ENCODE measurements at places on chromosomes 3 and 15.

DNA sequence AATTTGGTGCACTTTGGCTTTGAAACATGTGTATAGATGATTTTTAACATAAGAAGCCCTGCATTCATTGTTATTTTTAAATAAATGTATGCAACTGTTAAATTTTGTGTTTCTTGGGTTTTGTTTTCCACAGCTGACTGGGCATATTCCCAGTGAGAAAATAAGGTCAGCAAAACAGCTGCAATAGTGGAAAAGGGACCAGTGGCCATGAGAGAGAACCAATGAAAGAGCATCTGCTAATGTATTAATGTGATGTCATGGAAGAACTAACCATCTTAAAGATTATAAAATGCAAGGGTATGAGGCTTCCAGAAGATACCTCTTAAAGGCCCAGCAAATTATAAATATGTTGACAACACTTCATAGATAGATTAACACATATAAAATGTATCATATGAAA is 31.0 kb upstream of the KBTBD12 start:
- no peak for DNase-seq

- DNase-seq, result no peak
These were observed 1.8 kb downstream of the LIMD1 start for GRCh38 chr3:45596290-45596791.

DNA sequence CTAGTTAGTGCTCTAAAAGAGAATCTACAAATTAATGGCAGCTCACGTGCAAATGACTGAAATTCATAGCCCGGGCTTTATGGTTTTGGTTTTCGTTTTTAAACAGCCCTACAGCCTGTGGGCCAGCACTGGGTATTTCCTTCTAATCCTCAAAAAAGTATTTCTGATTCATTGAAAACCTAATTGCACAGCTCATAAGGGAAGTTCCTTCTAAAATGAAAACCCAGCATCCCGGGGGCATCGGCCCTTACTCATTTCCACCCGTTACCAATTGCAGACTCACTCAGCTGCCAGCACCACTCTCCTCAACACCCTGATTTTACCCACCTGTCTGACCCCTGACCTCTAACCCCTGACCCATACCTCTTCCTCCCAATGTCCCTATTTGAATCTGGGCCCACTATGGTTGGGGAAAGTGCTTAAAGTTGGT is 59.5 kb upstream of the ZNF148 start:
- DNase-seq, result no peak

GRCh38 chr3:196559826-196560225 is 8.5 kb downstream of the WDR53 start:
- DNase-seq, result no peak

DNA sequence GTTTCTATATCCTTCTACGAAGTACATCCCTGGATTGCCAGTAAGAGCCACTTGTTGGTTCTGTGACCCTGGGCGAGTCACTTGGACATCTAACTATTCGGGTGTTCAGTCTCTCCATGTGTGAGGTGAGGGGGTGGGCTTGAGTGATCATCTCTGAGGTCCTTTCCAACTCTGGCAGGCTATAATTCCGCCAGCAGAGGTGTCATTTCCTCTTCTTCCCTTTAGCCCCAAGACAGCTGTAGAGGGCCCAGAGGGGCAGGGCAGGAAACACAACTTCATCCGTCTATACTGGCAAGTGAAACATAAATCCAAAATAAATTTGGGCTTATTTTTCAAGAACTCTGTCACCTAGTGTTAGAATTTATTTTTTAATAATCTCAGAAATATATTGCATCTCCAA is 38.1 kb downstream of the C2CD4A start:
- no peak for DNase-seq

GRCh38 chr3:2655229-2655701 is 454.9 kb downstream of the IL5RA start:
- DNase-seq, result no peak

GRCh38 chr15:77528290-77528967 is 104.3 kb downstream of the LINGO1 start:
- no peak for DNase-seq

- no peak for DNase-seq
These were observed 21.7 kb upstream of the PLSCR1 start for GRCh38 chr3:146566138-146566537.

DNA sequence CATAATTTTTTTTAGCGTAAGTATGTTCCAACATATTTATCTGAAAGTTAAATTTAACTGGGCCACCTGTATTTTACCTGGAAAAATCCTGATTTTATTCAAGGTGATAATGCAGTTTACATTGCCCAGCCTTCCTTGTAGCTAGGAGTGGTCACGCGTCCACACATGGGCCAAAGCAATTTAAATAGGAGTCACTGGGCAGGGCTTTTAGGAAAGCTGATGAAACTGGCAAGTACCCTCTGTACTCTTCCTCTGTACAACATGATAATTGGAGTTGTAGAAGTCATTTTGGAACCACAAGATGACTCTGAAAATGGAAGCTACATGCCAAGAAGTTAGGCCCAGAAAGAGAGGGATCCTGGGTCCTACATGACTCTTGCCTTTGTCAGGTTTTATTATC is 9.5 kb downstream of the BTD start:
- no peak for DNase-seq

DNA sequence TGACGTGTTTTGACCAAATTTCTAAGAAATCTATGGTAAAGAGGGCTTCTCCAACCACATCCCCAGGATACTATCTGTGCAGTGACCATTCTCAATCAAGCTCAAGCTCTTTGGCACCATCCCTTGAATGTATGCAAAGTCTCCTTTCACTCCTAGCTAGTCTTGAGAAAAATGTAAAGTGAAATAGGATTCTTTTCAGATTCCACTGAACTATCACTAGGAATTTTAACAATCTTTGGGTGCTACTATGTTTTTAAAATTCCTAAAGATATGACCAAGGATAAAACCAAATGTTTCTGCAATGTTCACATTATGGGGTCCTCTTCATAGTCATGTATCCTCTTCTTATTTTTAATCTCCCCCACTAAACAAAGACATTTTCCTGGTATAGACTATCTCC is 107.8 kb downstream of the TMCO5A start:
- no peak for DNase-seq

DNA sequence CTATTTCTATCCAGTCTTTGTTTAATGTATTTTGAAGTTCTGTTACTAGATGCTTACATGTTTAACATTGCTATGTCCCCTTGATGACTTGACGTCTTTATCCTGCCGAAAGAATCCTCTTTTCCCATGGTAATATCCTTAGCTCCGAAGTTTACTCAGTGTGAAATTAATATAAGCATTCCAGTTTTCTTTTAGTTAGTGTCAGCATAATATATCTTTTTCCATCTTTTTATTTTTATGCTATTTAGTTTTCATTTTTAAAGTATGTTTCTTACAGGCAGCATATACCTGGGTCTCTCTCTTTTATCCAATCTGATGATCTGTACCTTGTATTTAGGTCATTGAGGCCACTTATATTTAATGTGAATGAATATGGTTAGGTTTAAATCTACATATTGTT is 39.1 kb upstream of the MEF2A start:
- DNase-seq, result no peak

DNA sequence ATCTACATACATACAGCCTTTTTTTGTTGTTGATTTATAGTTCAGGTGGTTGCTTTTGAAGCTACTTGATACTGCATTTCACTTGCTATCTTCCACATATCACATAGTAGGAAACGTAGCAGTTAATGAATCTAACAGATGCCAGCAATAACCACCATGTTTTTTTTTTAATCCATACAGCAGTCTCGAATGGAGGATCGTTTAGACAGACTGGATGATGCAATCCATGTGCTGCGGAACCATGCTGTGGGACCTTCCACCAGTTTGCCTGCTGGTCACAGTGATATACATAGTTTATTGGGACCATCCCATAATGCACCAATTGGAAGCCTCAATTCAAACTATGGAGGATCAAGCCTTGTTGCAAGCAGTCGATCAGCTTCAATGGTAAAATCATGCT is 123.2 kb upstream of the CGNL1 start:
- DNase-seq, result no peak

Measured in activated CD4-positive, CD25-positive, alpha-beta regulatory T cell treated with anti-CD3 and anti-CD28 coated beads, Interleukin-2, amount 50 U/mL, for 16 hours (primary cell).